Amniotic stem cell (primary cell): ENCODE measurements at places on chromosomes 5 and 9.

DNA sequence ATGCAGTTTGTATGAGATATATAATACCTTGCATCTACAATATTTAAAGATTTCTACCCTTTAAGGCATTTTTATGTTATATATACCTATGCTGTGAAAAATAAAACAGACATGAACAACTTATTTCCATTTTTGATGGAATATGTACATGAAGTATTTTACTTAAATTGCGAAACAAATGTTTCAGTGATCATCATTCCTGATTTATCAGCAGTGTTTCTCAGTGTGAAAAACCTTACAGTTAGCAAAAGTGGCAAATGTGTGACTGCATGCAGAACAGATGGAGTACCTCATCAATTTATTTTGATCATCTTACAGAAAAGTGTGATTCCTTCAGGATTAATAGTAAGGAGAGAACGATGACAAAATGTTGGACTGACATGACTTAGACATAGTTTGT is 43.1 kb downstream of the PRR16 start:
- no peak for DNase-seq

DNA sequence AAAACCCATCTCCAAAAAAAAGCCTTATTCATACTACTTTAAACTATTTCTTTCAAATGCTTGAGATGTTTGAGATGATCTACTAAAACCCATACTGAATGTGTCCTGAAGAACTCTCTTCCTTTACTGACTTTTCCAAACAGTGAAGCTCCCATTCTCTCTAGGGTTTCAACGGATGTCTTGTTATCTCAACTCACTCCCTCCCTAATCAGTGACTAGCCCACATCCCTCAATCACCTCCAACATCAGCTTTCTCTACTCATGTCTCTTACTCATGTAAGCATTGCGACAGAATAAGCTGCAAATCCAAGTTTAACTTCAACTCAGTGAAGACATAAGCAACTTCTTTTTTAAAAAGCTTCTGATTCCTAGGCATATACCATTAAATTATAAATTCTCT is 42.1 kb downstream of the WDR41 start:
- no peak for DNase-seq

DNA sequence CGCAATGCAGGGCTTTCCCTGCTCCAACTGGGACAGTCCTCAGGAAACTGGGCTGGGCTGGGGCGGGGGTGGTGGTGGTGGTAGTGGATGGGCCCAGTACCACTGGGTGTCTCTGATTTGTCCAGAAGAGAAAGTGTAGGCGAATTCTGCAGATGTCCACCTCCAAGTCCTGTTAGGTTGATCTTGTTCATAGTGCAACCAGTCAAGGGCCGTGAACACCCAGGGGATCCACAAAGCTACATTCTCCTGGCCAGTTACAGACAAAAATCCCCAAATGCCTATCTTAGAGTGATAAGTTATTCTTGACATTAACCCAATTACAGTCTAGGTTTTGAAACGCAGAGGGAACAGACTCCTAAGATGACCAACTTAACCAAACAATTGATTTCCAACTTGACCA is 97.5 kb upstream of the SHB start:
- DNase-seq = no peak

DNA sequence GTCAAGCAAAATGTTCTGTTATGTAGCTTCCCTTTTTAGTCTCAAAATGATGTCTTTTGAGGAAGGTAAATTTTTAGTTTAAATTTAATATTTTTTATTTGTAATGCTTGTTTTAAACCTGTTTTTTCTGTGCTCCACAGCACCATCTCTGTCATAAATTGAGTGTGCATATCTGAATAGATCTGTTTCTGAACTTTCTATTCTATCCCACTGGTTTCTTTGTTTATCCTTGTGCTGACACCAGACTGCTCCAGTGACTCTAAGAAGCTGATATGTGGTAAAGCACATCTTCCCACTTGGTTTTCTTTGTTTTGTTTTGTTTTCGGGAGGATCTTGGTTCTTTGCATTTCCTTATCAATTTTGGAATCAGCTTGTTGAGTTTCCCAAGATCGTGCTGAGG is 7.1 kb upstream of the RNF145 start:
- DNase-seq = no peak

- no peak for DNase-seq
Observed at GRCh38 chr5:150296496-150296895, 6.2 kb downstream of the ARSI start.

- DNase-seq = no peak
Observed at GRCh38 chr9:118473521-118473920, 769.3 kb downstream of the TLR4 start.

DNA sequence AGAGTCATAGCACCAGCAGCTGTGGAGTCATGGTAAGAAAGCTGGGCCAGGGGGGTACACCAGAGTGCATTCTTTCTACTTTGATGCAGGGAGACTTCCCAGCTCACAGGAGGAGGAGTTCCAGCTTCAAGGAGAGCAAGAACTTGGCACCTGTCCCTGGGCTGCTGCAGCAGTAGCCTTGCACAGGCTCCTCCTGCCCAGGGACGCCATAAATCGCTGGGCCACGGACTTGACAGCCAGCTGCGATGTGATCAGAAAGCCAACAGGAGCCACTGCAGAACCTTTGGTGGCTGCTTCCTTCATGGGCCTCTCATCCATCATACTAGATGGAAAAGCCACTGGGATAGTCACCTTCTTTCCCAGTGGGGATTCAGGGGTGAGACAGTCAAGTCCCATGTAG is 234.7 kb downstream of the NMUR2 start:
- DNase-seq = no peak

GRCh38 chr5:180601591-180602480 is 10.5 kb upstream of the SCGB3A1 start:
- no peak for DNase-seq

GRCh38 chr5:149448831-149449714 is 70.0 kb upstream of the IL17B start:
- DNase-seq = no peak

DNA sequence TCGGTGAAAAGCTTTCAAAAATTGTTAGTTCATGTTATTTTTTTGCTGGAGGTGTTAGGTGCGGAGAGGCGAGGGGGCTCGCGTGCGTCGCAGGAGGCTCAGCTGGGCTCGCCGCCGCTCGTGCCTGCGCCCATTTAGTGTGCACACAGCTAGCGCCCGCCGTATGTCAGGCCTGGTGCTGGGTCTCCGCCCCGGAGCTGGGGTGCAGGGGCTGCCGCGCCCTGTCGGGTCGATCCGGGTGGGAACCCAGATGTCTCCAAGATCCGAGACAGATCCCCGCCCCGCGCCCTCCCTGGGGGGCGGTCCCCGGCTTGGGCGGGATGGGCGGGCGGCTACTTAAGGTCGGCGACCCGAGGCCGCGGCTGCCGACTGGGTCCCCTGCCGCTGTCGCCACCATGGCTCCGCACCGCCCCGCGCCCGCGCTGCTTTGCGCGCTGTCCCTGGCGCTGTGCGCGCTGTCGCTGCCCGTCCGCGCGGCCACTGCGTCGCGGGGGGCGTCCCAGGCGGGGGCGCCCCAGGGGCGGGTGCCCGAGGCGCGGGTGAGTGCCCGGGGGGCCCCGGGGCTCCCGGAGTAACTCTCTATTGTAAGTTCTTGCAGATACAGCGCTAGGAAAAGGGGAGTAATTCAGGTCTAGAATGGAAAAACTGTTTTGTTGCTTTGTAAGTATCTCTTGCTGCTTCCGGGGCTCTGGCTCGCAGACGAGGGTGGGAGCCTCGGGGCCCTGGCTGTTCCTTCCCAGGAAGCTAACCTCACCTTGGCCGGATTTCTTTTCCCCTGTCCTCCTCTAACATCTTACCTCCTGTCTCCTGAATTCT is 31.7 kb downstream of the GSN start:
- no peak for DNase-seq

- no peak for DNase-seq
Observed at GRCh38 chr9:100600521-100601079, 22.7 kb downstream of the CAVIN4 start.

- DNase-seq = no peak
Observed at GRCh38 chr5:74567411-74567995, 73.0 kb downstream of the ENC1 start.

- no peak for DNase-seq
Observed at GRCh38 chr9:19163631-19164030, 36.3 kb upstream of the PLIN2 start.

- DNase-seq = no peak
Observed at GRCh38 chr5:40481241-40481640, 198.5 kb upstream of the PTGER4 start.

DNA sequence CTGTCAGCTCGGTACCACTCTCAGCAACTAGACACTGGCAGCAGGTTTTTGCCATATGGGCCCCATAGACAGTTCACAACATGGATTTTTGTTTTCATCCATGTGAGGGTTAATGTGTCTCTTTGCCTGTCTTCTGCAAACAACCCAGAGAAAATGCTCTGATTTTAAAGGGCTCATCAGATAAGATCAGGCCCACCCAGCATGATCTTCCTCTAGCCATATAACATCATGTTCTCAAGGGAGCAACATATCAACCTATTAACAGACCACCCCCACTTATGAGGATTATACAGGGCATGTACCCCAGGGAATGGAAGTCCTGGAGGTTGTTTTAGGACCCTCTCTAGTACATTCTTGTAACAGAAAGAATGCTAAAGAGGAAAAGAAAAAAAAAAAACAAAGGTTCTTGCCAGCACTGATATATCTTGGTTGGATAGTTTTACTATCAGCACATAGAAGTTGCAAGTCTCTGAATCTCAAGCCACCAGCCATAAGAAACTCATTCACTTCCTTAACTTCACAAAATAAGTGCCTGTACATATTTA is 1015.1 kb downstream of the TLE4 start:
- DNase-seq = no peak

DNA sequence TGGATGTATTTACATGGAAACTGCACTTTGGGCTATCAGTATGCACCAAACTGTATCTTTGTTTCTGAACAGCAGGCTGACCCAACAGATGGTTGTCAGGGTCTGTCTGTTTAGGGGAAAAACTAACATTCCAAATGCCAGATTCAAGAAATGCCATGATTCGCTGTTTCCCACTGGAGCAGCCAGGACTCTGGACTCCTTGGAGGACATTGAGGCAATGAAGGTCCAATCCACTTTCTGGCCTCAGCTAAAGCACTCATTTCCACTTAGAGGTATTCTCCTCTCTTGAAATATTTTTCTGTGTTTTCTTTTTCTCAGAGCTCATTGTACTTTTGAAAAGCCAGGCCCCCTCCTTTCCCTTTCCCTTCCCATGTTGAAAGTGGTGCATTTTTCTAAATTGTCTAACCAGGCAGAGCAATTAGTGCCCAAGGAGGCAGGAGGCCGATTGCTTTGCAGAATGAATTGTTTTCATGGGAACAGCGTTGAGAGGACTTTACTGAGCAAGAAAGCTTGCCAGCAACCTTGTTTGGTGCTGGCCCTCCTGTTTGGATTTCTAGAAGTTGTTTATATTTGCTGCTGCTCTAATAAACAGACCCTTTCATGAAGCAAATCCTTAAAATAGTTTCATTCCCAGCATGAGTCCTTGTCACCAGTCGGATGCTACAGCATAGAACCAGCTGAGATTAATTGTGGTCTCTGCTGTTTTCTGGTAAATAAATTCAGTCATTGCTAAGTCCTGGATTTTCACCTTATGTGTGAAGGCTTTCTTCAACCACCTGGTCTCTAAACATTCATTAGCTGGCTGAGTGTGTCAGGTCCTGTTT is 132.8 kb upstream of the TAF11L2 start:
- no peak for DNase-seq

DNA sequence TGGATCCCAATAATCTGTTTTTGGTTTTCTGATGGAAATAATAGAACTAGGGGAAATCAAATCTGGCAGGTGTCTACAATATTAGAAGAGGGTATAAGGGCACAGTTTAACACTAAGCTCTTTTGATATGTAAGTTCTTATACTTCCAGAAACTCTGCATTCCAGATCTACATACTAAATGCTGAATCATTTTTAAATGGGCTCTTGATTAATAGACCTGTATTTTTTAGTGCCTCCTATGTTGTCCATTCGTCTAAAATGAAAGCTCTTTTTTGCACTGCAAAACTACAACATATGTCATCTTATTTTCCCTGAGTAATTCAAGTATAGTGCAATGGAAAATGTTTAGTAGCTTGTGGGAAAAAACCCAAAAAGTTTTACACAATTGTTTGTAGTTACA is 44.2 kb downstream of the NR6A1 start:
- DNase-seq = no peak

DNA sequence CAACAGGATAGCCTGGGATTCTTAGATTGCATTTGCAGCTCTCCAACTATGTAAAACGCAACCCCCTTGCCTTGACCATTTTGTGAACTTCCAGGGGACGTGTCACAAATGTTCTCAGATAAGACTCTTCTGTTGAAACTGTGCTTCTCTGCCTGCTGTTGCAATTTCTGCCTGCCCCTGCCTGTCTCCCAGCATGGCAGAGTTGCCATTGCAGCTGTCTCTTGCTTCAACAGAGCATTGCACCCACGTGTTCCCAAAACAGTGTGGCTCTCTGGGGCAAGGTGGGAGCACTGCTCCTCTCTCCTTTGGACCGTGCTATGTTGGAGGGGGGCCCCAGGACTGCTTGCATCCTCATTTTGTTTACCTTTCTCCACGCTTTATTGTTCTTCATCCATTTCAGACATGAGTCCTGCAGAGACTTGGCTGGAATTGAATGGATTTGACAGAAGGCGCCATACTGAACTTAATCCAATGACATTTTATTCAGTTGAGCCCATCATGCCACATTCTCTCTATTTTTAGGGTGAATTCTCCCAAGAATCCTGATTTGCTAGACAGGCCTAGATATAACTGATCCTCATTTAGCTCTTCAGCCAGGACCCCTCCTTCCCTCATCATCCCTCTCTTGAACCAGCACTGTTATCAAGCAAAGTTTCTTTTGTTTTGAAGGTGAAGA is 90.7 kb downstream of the MAT2B start:
- no peak for DNase-seq

GRCh38 chr5:42985129-42986037 is 54.7 kb downstream of the ANXA2R start:
- peak; percentile 64 for DNase-seq

GRCh38 chr5:83071286-83072051 is 5.7 kb downstream of the TMEM167A start:
- no peak for DNase-seq

GRCh38 chr9:2838371-2839000 is 5.4 kb downstream of the PUM3 start:
- DNase-seq = no peak

- no peak for DNase-seq
Observed at GRCh38 chr5:150082374-150082773, 4.0 kb downstream of the CSF1R start.

- no peak for DNase-seq
Observed at GRCh38 chr9:132846109-132846917, 31.8 kb downstream of the AK8 start.

- DNase-seq = no peak
Observed at GRCh38 chr5:132184588-132184987, 43.1 kb downstream of the P4HA2 start.

DNA sequence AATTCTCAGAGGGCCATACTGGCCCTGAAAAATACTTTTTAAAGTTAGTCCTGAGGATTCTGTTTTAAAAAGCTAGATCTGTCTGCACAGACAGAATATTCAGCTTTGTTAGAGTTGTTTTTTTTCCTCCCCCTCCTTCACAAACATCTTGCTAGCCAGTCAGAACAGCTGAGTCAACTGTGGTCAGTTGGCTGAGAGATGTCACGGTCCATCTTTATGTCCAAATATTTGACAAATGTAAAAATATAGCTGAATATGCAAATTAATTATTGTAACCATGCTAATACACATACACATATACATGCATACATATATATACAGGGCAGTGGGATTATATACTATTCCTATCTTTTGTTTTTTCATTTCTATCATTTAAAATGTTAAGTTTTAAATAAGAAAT is 33.9 kb downstream of the UNC13B start:
- DNase-seq = no peak

- DNase-seq = no peak
Observed at GRCh38 chr5:43547532-43547931, 9.3 kb downstream of the PAIP1 start.
